ENCODE measurements at places on chromosomes 7 and 10.

DNA sequence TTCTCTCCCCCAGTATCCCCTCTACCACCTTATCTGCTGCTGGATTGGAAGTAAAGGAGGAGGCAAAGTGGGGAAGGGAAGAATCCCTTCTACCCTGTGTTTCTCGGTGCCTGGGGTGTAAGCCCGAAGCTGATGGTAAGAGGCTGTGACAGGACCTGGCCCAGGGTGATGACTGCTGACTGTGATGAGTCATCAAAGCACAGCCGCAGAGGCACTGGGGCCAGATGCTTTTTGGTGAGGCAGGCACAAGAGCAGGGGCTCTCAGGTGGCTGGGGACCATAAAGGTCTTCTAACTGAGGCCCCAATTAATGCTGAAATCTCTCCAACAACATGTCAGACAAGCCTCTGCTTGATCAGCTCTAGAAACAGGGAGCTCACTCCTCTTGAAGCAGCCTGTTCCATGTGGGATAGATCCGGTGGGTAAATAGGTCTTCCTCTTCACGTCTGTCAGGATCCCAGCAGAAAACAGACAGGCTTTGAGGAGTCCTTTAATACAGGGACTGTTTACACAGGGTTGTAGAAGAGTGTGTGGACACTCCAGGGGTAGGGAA, 86.1 kb upstream of the PCBD1 start:
- no peak for DNase-seq

DNA sequence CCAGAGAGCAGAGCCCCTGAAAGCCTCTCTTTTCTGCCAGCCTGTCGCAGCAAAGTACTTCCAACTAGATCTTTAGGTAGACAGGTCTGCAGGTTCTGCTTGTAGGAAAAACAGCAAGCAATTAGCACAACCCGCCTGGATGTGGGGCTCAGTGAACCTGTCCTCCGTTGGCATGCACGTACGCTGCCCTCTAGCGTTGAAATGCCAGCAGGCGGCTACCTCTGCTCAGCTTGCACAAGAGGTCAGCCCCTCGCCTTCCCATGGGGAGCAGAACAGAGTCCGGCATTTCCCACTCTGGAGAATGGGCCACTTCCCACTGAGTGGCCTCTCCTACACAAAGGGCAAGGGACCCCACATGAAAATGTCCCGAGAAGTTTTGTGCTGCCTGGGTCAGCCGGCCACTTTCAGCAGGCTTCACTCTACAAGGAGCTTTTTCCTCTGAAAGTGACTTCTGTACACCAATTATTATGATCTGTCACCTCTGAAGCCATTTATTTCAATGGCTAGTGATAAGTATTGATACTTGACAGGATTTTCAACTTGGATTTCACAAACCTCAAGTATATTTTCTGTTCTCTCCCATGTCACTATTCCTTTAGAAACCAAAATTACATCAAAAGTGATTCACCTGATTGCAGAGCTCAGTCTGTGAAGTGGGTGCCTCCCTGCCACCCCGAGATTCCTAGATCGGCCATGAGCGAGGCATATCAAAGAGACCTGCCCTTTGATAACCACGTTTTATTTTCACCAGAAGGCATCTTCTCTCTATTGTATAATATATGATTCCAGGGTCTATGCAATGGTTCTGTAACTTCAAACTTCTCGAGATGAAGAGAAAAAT, 56.7 kb downstream of the JCAD start:
- peak; percentile 58 for DNase-seq

- DNase-seq, result no peak
Observed at GRCh38 chr7:100837099-100837836, 9.9 kb upstream of the EPHB4 start.

- no peak for DNase-seq
Observed at GRCh38 chr7:11078247-11078834, 104.7 kb downstream of the PHF14 start.

- no peak for DNase-seq
Observed at GRCh38 chr7:78620920-78621319, 822.3 kb downstream of the PHTF2 start.

DNA sequence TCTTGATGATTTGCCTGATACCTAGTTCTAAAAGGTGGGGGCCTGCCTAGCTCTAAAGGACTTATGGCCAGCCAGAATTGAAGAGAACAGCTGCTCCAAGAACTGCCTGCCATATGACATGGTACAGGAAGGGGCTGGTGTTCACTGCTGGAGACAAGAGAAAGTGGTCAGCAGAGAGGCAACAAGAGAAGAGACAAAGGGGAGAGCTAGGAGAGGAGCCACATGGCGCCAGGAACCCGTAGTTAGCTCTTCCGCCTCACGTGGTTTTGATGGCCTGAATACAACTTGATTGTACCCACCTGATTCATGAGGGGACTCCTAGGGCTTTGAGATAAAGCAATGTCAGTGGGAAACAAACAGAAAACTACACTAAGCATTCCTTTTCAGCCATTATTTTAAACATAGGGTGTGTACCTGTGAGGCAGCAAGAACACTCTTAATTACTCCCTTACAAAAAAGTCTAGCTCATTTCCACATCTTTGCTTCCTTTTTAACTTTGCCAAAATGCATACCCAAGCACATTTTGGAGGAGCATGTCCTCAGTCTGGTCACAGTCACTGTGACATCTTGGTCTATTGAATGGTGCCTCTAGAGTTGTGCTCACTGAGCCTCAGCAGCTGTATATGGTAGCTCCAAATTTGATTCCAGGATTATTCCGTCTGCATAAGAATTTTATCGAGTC, 71.6 kb downstream of the CCDC71L start:
- DNase-seq, result no peak

GRCh38 chr7:117882594-117882993, 9.4 kb upstream of the CTTNBP2 start:
- DNase-seq, result no peak

GRCh38 chr7:104045183-104045582, 55.7 kb upstream of the RELN start:
- DNase-seq, result no peak

DNA sequence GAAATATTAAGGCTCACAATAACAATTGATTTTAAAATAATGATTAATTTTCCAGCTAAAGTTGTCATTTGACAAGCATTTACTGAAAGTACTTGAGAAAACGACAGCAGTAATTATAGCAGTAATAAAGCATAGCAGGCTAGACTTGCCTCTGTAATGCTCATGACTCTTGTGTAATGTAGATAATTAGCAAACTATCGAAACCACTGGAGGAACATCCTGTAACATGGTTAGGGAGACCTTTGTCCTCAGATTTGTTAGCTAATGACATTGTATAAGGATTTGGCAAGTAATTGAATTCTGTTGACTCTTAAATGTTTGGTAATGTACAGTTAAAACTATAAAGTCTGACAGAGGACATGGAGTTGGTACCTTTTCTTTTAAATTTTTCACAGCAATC, 24.8 kb downstream of the ARL4A start:
- DNase-seq, result no peak
